ENCODE measurements at places on chromosomes 1 and 21.

DNA sequence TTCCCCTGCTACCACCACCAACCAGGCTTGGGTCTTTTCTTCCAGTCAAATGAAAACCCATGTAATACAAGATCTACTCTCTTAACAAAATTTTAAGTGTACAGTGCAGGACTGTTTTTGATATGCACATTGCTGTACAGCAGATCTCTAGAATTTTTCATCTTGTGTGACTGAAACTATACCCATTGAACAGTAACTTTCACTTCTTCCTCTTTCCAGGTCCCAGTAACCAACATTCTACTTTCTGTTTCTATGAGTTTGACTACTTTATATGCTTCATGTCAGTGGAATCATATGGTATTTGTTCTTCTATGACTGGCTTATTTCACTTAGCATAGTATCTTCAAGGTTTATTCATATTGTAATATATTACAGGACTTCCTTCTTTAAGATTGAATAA, 45.3 kb upstream of the PLPPR4 start:
- no peak for DNase-seq

DNA sequence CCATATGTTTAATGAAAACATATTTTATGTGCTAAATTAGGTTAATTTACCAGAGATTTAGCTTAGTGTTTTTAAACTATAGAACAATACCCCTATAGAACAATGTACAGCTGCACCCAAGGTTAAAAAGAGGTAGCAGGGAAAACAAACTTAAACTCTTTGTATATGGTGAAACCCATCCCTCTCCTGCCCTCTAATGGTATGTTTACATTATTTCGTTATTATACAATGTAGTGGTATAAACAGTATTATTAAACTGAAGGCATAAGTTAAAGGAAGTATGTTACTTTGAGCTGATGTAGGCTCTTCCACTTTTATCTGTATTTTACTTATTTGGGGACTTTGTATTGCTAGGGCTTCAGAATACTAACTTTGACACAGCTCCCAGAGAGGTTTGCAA, 16.7 kb upstream of the ZYG11A start:
- no peak for DNase-seq

DNA sequence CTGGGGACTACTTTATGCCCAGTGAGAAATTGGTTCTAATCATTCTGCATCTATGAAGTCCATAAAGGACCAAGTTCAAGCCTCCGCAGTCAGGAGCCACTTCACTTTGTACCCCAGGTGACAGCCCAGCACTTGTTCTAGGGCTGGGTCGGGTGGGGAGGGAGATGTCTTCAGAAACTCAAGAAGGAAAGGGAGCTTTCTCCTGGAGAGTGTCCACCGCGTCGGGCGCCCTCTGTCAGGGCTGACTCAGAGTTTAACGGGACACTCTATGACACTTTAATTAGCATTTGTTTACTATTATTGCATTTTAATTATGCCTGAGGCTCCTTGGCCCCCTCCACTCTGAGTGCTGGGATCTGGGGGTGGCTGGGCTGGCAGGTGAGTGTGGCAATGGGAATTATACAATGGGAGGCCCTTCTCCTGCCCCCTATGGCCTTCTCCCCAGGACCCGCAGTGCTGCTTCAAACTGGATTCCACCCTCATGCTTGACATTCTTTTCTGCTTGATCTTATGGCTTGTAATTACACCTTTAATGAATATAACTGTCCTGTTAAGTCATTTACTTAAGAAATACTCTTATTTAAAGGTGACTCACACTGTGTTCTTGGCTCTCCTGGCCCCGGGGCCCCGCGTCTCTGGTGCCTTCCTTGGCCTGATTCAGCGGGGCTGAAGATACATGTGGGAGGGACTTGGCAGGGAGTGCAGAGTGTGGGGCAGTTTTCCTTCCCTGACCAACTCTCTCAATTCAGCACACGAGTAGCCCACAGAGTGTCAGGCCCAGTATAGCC, 136.6 kb downstream of the PLXNA2 start:
- DNase-seq = no peak

GRCh38 chr1:116324411-116324810, 48.6 kb upstream of the ATP1A1 start:
- DNase-seq = no peak

DNA sequence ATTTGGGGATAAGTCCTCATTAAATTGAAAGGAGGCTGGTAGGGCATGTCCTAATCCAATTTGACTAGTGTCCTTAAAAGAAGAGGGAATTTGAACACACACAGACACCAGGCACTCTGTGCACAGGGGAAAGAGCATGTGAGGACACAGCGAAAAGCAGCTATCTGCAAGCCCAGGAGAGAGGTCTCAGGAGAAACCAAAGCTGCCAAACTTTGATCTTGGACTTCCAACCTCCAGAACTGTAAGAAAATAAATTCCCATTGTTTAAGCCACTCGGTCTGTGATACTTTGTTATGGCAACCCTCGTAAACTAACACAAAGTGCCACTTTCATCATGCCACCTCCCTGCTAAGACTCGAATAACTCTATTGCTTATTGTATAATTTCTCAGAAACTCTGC, 13.8 kb downstream of the PLA2G4A start:
- DNase-seq = no peak

GRCh38 chr1:22761821-22762220, 51.2 kb downstream of the EPHB2 start:
- DNase-seq = no peak

Measured in left renal pelvis (tissue), 4 donors.